Activated naive CD4-positive, alpha-beta T cell treated with Interleukin-2 at 50 U/mL for 16 hours (primary cell): ENCODE measurements at places on chromosomes 1 and 21.
A peak's percentile ranks its signal among the peaks of the same experiment; 100 is the strongest.

- no peak for DNase-seq
Observed at GRCh38 chr1:204659056-204659455, 26.5 kb downstream of the LRRN2 start.

DNA sequence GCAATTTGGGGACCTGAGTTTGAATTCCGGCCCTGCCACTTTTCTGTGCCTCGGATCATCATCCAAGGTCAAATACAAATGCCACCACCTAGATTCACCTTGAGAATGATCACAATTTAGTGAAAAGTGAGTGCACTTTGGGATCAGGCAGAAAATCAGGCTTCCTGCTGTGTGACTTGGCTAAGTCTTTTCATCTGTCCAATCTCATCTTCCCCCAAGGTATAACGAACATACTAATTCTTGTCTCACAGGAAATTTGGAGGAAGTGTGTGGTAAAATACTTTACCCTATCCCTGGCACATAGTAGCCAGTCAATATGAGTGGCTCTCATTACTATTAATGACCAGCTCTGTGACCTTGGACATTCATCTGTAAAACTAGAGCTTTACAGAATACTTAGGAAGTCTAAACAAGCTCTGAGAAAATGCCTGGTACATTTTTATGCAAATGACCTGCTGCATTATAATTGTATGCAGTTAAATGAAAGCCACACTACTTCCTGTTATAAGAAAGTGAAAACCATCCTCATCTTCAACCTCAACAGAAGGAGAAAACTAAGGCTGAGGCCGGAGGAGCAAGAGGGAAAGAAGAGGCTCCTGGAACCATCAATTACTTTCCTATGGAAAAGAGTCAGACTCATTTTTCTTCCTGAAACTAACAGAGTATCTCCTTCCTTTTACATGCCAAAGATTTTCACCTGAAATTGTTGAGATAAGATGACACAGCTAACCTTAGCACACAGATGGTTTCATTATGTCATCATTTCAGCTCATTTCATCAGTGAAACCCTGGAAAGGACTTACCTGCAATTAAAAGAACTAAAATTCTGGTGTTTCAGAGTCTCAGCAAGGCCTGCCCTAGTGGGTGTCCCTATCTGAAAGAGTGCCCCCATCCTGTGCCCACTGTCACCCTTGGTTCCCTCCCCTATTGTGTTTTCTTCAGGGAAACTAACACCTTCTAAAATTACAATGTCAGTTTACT, 32.6 kb upstream of the RGS8 start:
- no peak for DNase-seq

GRCh38 chr1:220045356-220046051, 801 bp downstream of the EPRS1 start:
- DNase-seq, result peak; percentile 13

DNA sequence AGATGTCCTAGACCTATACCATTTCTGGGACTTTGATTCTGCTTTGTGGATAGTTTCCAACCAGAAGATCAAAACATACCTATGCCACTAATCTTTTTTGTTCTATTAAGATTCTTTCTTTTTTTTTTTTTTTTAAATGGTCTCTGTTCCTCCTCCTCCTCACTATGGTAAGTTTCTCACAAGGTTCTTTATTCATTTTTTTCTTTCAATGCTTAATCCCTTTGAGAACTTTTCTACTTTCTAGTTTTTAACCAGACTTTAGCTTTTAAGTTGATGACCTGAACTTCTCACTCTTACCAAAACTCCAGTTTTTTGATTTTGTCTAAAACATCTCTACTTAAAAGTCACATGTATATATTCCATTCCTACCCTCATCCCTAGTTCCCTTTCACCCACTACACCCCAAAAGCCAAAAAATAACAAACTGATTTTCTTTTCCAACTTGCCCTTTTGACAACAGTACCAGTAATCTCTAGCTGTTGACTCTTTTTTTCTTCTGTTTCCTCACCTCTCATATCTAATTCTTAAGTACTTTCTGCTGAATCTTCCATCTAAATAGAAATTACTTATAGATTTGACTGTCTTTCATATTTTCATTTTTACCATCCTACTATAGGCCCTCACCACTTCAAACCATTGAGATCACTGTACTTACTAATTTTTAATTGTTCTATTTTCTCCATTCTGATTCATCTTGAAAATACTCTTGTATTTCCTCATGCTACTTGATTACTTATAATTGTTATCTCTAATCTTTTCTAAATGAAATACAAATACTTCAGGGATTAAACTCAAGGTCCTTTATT, 6.1 kb downstream of the CEPT1 start:
- no peak for DNase-seq

DNA sequence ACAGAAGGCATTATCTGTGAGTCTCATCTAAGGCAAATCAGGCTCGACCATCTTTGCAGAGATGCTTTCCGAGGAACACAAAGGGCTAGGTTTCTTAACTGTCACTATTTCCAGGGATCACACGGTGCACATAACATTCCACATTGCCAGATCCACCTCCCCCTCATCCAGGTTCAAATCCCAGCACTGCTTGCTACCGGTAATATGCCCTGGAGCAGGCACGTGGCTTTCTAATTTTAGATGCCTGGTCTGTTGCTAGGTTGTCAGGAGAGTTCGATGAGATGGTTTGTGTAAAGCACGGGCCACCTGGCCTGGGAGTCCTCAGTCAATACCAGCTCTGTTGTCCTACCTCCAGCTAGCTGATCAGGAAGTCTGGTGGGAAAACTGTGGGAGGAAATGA, 598.6 kb downstream of the NPHP4 start:
- DNase-seq, result no peak

DNA sequence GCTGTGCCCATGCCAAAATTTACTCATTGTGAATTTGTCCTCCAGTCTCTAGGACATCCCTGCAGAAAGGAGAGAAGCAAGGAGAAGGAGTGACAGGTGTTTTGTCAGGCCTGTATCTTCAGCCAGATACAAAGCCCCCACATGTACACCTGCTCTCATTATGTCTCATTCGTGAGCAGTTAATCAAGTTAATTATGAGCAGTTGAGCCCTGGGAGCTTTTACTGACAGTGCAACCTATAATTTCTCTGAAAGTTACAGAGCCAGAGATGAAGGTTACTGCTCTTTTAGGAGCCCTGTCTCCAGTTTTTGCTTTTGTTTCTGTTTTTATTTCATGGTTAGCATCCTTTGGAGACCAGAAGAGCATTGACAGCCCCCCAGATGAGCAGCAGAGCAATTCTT, 5.0 kb upstream of the ILDR2 start:
- no peak for DNase-seq

- DNase-seq, result peak; percentile 20
Observed at GRCh38 chr1:70685300-70686286, 274.5 kb downstream of the CTH start.

DNA sequence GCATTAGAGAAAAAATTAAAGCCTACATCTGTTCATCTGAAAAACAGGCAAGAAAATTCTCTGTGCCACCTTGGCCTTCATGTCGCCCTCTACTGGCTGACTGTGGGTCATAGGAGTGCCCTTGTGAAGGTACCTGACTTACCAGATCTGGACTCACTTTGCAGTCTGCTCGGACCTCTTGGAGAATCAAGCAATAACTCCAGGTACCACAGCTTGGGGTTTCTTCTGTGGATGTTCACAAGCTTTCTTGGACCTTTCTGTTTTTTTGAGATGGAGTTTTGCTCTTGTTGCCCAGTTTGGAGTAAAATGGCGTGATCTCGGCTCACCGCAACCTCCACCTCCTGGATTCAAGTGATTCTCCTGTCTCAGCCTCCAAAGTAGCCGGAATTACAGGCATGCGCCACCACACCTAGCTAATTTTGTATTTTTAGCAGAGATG, 2.4 kb upstream of the PRAMEF18 start:
- DNase-seq, result peak; percentile 30

DNA sequence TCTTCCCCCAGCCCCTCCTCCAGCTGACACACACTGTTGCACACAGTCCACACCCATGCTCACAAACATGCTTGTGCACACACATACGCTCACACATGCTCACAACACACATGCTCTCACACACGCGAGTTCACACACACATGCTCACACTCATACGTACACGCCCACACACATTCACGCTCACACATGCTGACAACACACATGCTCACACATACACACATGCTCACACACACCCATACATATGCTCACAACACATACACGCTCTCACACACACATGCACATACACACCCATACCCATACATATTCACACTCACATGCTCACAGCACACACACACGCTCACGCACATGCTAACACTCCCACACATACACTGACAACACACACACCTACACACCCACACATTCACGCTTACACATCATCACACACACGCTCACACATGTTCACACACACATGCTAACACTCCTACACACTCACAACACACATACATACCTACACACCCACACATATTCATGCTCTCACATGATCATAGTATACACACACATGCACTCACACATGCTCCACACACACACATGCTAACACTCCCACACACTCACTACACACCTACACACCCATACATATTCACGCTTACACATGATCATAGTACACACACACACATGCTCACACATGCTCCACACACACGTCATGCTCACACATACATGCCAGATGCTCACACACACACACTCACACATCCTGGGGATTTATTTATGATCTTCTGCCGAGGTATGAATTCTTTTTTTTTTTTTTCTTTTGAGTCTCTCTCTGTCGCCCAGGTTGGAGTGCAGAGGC, 10.7 kb downstream of the DRAXIN start:
- DNase-seq, result no peak

GRCh38 chr1:58699011-58699762, 675 bp downstream of the MYSM1 start:
- no peak for DNase-seq

- no peak for DNase-seq
Observed at GRCh38 chr1:243686159-243686558, 163.9 kb downstream of the AKT3 start.

- DNase-seq, result no peak
Observed at GRCh38 chr1:93591676-93592550, 89.7 kb downstream of the BCAR3 start.

- no peak for DNase-seq
Observed at GRCh38 chr1:11833900-11834299, 13.7 kb downstream of the NPPA start.

DNA sequence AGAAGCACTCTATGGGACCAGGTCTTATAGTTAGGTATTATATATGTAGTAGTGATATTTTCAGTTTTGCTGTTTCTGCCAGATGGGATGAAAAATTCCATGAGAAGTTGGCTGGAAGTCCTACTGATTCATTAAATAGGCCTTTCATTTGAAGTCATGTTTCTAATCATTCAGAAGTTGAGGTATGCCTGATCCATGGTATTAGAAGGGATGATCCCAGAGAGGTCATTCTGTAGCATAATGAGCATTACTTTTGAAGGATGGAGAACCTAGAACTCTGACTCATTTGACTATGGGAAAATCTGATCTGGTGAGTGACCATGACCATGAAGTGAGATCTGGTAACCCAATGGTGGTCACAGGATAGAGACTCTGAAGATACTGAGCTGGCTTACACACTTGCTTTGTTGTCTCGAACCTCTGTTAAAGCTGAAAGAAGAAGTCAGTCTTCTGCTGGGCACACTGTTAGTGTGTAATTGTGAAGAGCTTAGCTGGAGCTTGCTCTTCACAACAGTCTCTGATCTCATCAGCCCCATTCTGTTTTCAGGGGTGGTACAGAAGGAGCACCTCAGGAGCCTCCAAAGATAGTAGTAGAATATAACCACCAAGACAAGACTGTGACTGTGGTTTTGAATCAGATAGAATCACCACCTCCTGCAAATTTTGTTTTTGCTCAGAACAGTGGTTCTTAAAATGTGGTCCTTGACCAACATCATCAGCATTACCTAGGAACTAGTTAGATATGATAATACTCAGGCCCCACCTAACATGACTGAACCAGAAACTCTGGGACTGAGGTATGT, 9.0 kb downstream of the MGST3 start:
- DNase-seq, result no peak

- no peak for DNase-seq
Observed at GRCh38 chr1:175783126-175783722, 39.8 kb upstream of the TNR start.

DNA sequence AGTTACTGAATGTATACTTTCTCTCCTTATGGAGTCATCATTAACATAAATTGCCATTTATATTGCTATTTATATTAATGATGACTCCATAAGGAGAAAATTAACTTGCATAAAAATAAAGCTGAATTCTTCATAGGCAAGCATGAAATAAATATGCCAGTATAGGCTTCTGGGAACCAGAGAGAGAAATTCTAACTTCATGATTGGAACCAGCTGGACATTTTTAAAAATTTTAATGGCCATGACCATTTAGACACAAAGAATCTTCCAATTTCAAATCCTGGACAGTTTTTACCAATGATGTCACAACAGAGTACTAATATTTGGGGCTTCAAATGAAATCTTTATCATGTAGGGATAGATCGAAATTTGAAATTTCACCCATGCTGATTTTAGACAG, 268.7 kb downstream of the PTGER3 start:
- no peak for DNase-seq

DNA sequence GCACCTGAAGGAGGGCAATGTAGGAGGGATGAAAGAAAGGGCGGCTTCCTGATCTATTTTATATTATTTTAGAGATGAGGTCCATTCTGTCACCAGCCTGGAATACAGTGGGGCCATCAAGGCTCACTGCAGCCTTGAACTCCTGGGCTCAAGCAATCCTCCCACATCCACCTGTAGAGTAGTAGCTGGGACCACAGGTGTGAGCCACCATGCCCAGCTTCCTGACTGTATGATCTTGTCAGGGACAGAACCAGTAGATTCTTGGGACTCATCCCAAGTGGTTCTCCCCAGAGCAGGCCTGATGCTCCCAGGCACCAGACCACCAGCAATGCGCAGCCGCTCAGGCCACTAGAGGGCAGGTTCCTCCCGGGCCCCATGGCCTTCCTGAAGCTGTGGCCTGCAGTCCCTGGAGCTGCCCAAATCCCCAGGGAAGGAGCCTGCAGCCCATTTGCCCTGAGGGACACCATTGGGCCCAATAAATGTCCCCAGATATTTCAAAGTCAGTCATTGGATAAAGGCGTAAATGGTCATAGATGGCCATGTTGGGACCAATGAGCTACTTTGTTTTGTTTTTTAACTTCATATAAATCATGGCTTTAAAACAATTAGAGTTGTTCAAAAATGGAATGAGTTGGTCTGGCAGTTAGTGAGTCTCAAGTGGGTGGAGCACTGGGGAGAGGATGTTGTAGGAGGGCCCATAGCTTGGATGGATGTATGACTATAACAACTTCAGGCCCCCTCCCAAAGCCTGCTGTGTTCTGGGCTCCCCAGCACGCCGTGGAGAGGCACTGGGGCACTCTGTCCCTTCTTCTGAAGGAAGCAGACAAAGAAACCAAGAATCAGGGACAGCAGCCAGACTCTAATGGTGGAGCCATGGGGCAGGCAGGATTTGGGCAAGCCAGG, 44.7 kb upstream of the GOLT1A start:
- no peak for DNase-seq

- DNase-seq, result no peak
Observed at GRCh38 chr1:43750083-43750482, 42.7 kb downstream of the ST3GAL3 start.

DNA sequence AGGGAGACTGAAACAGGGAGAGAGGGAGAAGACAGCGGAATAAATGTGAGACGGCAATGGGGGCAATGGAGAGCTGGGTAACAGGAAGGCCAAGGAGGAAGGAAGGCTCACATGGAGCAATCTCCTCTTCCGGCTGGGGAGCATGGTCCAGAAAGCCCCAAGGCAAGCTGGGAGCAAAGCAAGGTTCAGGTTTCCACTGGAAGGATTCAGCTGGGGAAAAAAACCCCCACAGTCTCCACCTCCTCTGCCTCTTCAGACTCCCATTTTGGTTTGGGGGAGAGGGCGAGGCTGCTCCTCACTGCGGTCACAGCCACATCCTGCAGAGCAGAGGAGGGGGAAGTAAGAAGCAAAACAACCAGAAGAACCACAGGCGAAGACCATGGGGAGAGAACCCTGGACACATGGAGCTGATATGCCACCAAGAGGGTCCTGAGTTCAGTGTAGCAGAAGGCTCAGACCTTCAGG, 650 bp downstream of the TNFAIP8L2 start:
- peak; percentile 60 for DNase-seq
